ENCODE measurements at places on chromosomes 5 and 9. TPM values are rescaled to one million over a fixed set of nuclear protein-coding genes. Genes with fewer than 3 reads are reported as not detected.

Gene MAMDC4
- 17.6 TPM for total RNA-seq

Gene TMEM215
- total RNA-seq = 0.27 TPM

Gene CCNI2
- total RNA-seq = 0.17 TPM

Gene STC2
- 14.0 TPM for total RNA-seq

Gene IL7R
- not detected for total RNA-seq

Gene COL27A1
- 3.9 TPM for total RNA-seq

Gene OR13C8
- not detected for total RNA-seq

Gene OLFM1
- 387 TPM for total RNA-seq

Gene FOXD4L4
- 0.20 TPM for total RNA-seq

Gene BARX1
- 6.9 TPM for total RNA-seq

Gene SPATA6L
- 0.59 TPM for total RNA-seq

Gene ELAVL2
- 384 TPM for total RNA-seq

Gene RAB3C
- total RNA-seq = 36.2 TPM

Gene DBH
- total RNA-seq = 1.8 TPM

Gene TAF11L10
- 0.83 TPM for total RNA-seq

DNA sequence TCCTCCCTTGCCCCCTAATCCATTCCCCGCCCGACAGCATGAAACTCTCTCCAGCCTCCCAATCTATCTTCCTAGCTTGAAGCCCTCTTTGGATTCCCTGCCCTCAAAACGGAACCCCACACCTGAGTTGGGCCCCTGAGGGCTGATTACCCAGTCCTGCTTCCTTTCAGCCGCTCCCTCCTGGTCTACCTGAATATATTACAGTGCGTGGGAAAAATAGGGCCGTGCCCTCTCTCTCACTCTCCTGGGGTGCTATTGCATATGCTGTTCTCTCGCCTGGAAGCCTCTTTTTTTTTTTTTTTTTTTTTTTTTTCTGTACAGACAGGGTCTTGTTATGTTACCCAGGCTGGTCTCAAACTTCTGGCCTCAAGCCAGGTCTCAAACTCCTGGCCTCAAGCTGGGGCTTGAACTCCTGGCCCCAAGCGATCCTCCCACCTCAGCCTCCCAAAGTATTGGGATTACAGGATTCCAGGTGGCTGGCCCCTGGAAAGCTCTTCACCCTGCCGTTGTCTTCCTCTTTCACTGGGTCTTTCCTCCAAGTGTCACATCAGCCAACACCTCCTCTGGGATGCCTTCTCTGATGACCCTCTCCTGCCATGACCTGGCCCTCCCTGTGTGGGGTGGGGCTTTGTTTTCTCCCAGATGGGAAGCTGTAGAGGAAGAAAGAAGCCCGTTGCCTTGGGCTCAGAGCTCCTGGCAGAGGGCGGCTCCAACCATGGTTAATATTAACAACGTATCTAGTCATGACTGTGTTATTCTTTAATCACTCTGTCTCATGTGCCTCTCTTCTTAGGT is 8.2 kb downstream of the DNM1 start:
- DNase-seq = no peak
- no peak overlapping the region for H3K27ac ChIP-seq
- H3K4me1 ChIP-seq = peaks cover 9% of the 10 kb centered on the region
- H3K4me3 ChIP-seq = peak overlapping the region; percentile 25
- peaks cover 2% of the 10 kb centered on the region for H3K27me3 ChIP-seq
- H3K36me3 ChIP-seq = no peaks in the 10 kb centered on the region

DNA sequence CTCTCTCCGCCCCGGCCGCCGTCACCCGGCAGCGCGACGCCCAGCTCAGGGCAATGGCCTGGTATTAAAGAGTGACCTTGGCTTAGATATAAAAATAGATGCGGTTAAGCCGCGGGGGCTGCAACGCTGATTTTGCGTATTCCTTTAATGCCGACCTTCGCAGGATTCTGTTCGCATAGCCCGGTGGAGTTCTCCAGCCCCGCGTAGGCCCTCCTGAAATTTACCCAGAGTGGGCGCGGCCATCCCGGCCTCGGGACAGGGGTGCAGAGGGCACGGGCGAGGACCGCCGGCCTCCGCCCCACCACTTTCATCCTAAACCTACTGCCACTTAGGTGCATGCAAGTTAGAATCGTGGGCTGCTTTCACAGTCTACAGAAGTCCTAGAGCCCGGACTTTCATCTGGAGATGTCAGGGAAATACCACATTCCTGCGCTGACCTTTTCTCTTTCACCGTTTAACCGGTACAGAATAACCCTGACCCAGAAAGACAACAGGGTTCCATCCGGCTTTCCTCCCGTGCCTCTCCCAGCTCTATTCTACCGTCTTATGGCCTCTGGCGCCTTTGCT is 492 bp upstream of the FAM169A start:
- peak; percentile 33 for DNase-seq
- peak overlapping the region; percentile 82 for H3K4me3 ChIP-seq
- peaks cover 7% of the 10 kb centered on the region for H3K4me1 ChIP-seq
- peaks cover 8% of the 10 kb centered on the region for H3K27me3 ChIP-seq
- H3K36me3 ChIP-seq = no peaks in the 10 kb centered on the region

GRCh38 chr9:123302348-123303214 is 34.2 kb upstream of the STRBP start:
- H3K4me1 ChIP-seq = peaks cover 3% of the 10 kb centered on the region
- H3K36me3 ChIP-seq = no peaks in the 10 kb centered on the region
- no peak overlapping the region for H3K4me3 ChIP-seq
- peaks cover 3% of the 10 kb centered on the region for H3K27me3 ChIP-seq
- H3K27ac ChIP-seq = no peak overlapping the region

DNA sequence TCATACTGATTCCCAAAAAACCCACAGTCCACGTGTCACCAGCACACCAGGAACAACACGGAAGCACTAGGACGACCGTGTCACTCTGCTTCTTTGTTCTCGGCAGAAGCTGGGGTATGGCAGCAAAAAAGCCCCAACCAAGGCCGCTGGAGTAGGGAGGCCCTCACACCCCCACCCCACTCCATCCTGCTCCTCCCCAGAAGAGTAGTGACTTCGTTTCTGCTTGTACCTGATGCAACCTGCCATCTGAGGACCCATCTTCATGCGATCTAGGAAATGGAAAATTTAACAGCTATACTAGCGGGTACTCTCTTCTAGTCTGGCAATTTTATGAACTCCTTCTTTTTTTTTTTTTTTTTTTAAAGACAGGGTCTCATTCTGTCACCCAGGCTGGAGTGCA is 3.7 kb downstream of the UBAC1 start:
- peaks cover 20% of the 10 kb centered on the region for H3K4me1 ChIP-seq
- no peaks in the 10 kb centered on the region for H3K27me3 ChIP-seq
- DNase-seq = no peak
- no peaks in the 10 kb centered on the region for H3K36me3 ChIP-seq

GRCh38 chr5:176559683-176560082 is 10.5 kb downstream of the CDHR2 start:
- H3K27me3 ChIP-seq = peaks cover 6% of the 10 kb centered on the region
- no peak overlapping the region for H3K4me3 ChIP-seq
- peaks cover 4% of the 10 kb centered on the region for H3K4me1 ChIP-seq
- DNase-seq = no peak

DNA sequence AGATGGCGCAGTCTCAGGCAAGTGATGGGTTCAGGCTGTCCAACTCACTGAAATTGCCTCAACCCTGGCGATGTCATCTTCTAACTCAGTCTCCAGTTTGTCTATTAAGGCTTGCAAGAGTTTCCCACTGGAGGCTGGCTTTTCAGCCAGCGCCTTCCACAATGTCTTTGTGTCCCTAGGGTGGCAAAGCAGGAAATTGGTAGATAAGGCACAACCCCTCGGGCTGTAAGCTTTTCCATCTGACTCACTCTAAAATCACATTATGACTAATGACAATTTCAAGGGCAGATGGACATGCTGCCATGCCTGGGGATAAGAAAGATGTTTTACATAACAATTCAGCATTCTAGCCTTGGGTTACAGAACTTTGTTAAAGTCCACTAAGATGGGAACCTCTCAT is 61.9 kb downstream of the MROH2B start:
- no peak overlapping the region for H3K4me3 ChIP-seq
- no peak overlapping the region for H3K27ac ChIP-seq
- DNase-seq = no peak
- no peaks in the 10 kb centered on the region for H3K36me3 ChIP-seq

- H3K27ac ChIP-seq = no peak overlapping the region
- DNase-seq = no peak
- H3K4me1 ChIP-seq = no peaks in the 10 kb centered on the region
These were observed 192.2 kb downstream of the HSD17B3 start for GRCh38 chr9:96109680-96110351.

DNA sequence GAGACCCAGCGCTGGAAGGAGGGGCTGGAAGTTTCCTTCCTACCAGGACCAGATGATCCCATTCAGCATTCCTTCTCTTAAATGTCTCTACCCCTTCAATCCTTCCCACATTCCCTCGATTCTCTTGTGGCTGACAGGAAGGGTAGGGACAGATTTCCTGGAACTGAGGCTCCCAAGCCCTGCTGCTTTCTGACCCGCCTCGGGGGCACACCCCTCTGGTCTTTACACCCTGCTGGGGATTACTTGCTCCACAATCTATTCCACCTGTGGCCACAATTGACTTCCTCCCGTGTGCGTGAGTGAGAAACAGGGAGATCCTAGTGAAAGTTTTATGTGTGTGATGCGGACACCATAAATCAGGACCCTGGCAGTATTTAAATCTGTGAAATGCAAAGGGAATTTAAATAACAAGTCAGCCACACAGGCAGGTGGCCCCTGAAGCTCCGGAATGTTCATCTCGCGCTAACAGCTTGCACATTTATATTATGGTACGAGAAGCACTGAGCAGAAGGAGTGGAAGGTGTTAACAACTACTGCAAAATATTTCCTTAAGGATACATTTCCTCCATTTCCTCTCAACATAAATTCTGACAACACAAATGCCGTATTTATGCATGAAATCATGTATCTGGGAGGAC is 237.5 kb downstream of the SLIT3 start:
- H3K27ac ChIP-seq = no peak overlapping the region
- DNase-seq = no peak
- peaks cover 2% of the 10 kb centered on the region for H3K27me3 ChIP-seq
- no peaks in the 10 kb centered on the region for H3K36me3 ChIP-seq
- H3K4me3 ChIP-seq = no peak overlapping the region

DNA sequence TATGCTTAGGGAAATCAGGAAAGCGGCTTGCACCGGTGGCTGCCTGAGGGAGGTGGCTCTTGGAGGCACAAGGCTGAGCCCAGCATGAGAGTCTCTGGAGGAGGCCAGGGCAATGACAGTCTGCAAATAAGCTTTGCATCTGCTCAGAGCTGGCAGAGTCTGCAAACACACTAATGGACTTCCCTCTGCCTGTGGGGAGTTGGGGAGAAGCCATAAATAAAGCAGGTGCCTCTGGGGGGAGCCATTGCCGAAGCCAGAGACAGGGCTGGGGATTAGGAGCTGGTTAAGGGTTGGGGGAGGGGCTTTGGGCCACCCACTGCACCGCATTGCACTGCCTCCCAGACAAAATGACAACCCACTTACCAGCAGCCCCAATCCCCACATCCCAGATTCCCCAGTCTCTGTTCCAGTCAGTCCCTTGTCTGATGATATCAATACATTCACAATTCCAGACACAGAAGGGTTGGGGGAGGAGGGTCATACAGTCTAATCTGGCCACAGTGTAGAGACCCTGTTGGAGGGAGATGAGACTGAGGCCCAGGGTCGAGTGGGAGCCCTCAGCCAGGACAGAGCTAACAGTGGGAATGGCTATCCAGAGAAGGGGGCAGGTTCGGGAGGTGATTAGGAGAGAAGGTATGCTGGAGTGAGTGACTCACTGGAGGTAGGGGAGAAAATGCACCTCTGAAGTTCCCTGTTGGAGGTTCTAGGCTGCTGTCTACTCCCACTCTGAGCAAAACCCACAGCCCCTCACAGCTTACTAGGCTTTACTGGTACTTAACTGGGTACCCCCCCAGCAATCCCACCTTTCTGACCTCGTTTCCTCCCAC is 53.7 kb downstream of the PAX5 start:
- DNase-seq = peak; percentile 71
- no peaks in the 10 kb centered on the region for H3K36me3 ChIP-seq
- peak overlapping the region; percentile 83 for H3K27ac ChIP-seq
- peaks cover 11% of the 10 kb centered on the region for H3K27me3 ChIP-seq
- no peak overlapping the region for H3K4me3 ChIP-seq
- H3K4me1 ChIP-seq = peaks cover 35% of the 10 kb centered on the region

- H3K4me1 ChIP-seq = peaks cover 9% of the 10 kb centered on the region
- peak; percentile 3 for DNase-seq
- peaks cover 5% of the 10 kb centered on the region for H3K27me3 ChIP-seq
- no peak overlapping the region for H3K4me3 ChIP-seq
- no peaks in the 10 kb centered on the region for H3K36me3 ChIP-seq
These were observed 54.2 kb upstream of the ANGPTL2 start for GRCh38 chr9:127176631-127177030.

- H3K27ac ChIP-seq = no peak overlapping the region
- H3K27me3 ChIP-seq = no peaks in the 10 kb centered on the region
- no peak overlapping the region for H3K4me3 ChIP-seq
- DNase-seq = no peak
- no peaks in the 10 kb centered on the region for H3K4me1 ChIP-seq
These were observed 11.2 kb upstream of the SETX start for GRCh38 chr9:132365986-132366385.

- no peak for DNase-seq
- no peaks in the 10 kb centered on the region for H3K36me3 ChIP-seq
- no peak overlapping the region for H3K4me3 ChIP-seq
- no peaks in the 10 kb centered on the region for H3K4me1 ChIP-seq
- no peaks in the 10 kb centered on the region for H3K27me3 ChIP-seq
These were observed 94.2 kb upstream of the CTNND2 start for GRCh38 chr5:11998397-11998796.

Measured in glutamatergic neuron (in vitro differentiated cells).